ENCODE measurements at places on chromosomes 5 and 9. TPM values are rescaled to one million over a fixed set of nuclear protein-coding genes. Genes with fewer than 3 reads are reported as not detected.

The CTSL gene
- 152 TPM for total RNA-seq

The TNC gene
- 2.9 TPM for total RNA-seq

The PDCD1LG2 gene
- total RNA-seq, result 0.73 TPM

The CYLC2 gene
- total RNA-seq, result not detected

The HSPB3 gene
- total RNA-seq, result not detected

The ABCA1 gene
- total RNA-seq, result 48.3 TPM

The PCDHA3 gene
- 0.05 TPM for total RNA-seq

The SLC45A2 gene
- total RNA-seq, result 0.48 TPM

The CENPK gene
- 0.25 TPM for total RNA-seq

The ANKRD31 gene
- not detected for total RNA-seq

The THOC3 gene
- 21.5 TPM for total RNA-seq

The SPATA31D4 gene
- not detected for total RNA-seq

The RASEF gene
- 2.4 TPM for total RNA-seq

The PRDM12 gene
- 0.08 TPM for total RNA-seq

The CTXN3 gene
- total RNA-seq, result not detected

The IFNK gene
- total RNA-seq, result not detected

The SPINK7 gene
- not detected for total RNA-seq

The POLR1E gene
- total RNA-seq, result 11.8 TPM

The ALDH1A1 gene
- 527 TPM for total RNA-seq

The ADAMTS16 gene
- total RNA-seq, result not detected

The PCDHAC1 gene
- 0.28 TPM for total RNA-seq

The NRG2 gene
- 0.81 TPM for total RNA-seq

The CDO1 gene
- 130 TPM for total RNA-seq

The SLC28A3 gene
- total RNA-seq, result 0.10 TPM

The PELO gene
- 21.0 TPM for total RNA-seq

The IFNA21 gene
- total RNA-seq, result not detected

The HTR1A gene
- total RNA-seq, result not detected

The IL7R gene
- 2.4 TPM for total RNA-seq

The ZFP37 gene
- total RNA-seq, result 0.55 TPM

The OR1J2 gene
- not detected for total RNA-seq

The FCHO2 gene
- 9.4 TPM for total RNA-seq

The NEUROG1 gene
- total RNA-seq, result not detected

The SLCO4C1 gene
- 4.0 TPM for total RNA-seq

The SRD5A1 gene
- 35.1 TPM for total RNA-seq

The SLCO6A1 gene
- total RNA-seq, result not detected

The MRPS30 gene
- 27.2 TPM for total RNA-seq

The CERCAM gene
- total RNA-seq, result 1.0 TPM

The OLFM1 gene
- total RNA-seq, result 1.8 TPM

The SPATA6L gene
- total RNA-seq, result 3.7 TPM

The PCDHGB7 gene
- 2.0 TPM for total RNA-seq

The SLC25A2 gene
- 0.25 TPM for total RNA-seq

The BBLN gene
- 20.8 TPM for total RNA-seq

The HAPLN1 gene
- not detected for total RNA-seq

The PCDHA2 gene
- not detected for total RNA-seq

The LHX6 gene
- total RNA-seq, result 0.20 TPM

The NRARP gene
- 1.3 TPM for total RNA-seq

The PCA3 gene
- total RNA-seq, result 0.60 TPM

The LCN9 gene
- total RNA-seq, result not detected

The PTPN3 gene
- 14.3 TPM for total RNA-seq

The FAM170A gene
- not detected for total RNA-seq

The PIGO gene
- total RNA-seq, result 17.6 TPM

The TSSK1B gene
- total RNA-seq, result not detected

The DMGDH gene
- 119 TPM for total RNA-seq

The ARL14EPL gene
- total RNA-seq, result not detected

The TMEM215 gene
- total RNA-seq, result not detected

The NUTM2F gene
- 0.08 TPM for total RNA-seq

The C5orf58 gene
- not detected for total RNA-seq

The TMC1 gene
- total RNA-seq, result 0.18 TPM

All from left lobe of liver (tissue), 2 donors.